ENCODE measurements at places on chromosomes 13 and 19.

GRCh38 chr19:5466814-5467291 is 11.6 kb downstream of the ZNRF4 start:
- no peak for DNase-seq

- DNase-seq, result no peak
These were observed 26.9 kb downstream of the VSTM2B start for GRCh38 chr19:29552454-29553280.

GRCh38 chr19:2359992-2360685 is at the start of gene TMPRSS9:
TMPRSS9 (plus strand) TSS chr19:2360265; CDS start chr19:2389786, 29,521 bp downstream.
- DNase-seq, result no peak

- DNase-seq, result no peak
These were observed 16.4 kb downstream of the CARM1 start for GRCh38 chr19:10887616-10888367.

- DNase-seq, result no peak
These were observed 10.1 kb downstream of the NFILZ start for GRCh38 chr19:8640402-8641004.

GRCh38 chr13:28609926-28610325 is 49.0 kb upstream of the POMP start:
- no peak for DNase-seq

GRCh38 chr13:52931131-52931530 is 82.7 kb upstream of the PCDH8 start:
- no peak for DNase-seq

- DNase-seq, result no peak
These were observed 360.4 kb downstream of the KLF5 start for GRCh38 chr13:73419186-73419585.

DNA sequence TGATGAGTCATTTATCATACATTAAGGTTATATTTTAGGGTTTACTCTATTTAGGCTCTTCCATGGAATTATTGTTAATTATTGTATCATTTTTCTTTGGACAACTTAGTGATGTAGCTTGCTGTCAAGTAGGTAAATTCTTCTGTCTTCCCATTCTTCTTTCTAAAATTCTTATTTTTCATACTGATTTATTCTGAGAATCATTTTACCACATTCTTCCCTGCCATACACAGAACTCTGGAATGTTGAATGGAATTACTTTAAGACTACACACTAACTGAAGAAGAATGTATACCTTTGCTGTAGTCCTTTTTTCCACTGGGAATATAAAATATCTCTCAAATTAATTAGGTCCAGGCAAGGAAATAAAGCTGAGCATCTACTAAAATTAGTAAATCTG is 24.5 kb upstream of the SLC7A1 start:
- no peak for DNase-seq

GRCh38 chr19:17602872-17603510 is 47.5 kb downstream of the COLGALT1 start:
- no peak for DNase-seq

DNA sequence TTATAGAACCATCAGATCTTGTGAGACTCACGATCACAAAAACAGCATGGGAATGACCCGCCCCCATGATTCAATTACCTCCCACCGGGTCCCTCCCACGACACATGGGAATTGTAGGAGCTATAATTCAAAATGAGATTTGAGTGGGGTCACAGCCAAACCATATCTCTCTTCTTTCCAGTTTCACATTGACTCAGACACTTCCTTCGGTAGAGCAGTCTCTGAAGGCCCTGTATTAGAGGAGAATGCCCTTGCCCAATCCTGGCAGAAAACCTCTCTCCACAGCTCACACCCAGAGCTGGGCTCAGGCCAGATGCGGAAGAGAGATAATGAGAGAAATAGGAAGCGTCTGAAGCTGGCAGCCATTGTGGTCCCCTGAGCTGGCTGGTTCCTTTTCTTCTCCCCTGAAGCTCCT is 72.4 kb upstream of the CLDN10 start:
- DNase-seq, result no peak

DNA sequence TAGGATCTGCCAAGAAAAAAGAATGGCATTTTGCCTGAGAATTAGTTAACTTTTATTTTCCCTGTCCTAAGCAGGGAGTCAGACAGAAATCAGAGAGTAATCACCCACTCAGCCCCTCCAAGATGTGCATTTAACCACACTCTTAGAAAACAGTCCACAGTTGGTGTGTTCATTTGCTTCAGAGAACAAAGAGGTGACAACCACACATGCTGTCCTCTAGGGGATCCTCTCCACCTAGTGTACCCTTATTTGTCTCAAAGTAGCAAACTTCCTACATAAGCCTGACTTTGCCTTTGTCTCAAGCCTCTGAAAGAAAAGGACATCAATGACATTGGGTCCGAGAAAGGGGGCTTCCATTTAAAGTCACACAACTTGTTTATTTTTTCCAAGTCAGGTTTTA is 107.0 kb upstream of the RFC3 start:
- DNase-seq, result no peak

- no peak for DNase-seq
These were observed 307.4 kb downstream of the DIAPH3 start for GRCh38 chr13:59856281-59856810.

DNA sequence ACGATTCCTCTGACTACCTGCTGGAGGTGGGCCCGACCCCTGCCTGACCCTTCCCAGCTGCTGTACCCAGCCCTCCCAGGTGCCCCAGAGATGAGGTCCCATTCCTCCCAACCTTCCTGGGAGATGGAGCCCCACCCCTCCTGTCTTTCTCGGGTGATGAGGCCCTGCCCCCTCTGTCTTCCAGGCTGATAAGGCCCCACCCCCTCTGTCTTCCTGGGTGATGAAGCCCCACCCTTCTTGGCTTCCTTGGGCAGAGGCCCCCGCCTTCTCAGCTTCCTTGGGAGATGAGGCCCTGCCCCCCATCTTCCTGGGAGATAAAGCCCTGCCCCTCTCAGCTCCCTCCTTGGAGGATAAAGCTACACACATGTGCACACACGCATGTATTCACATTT is 47.9 kb downstream of the CERS4 start:
- no peak for DNase-seq

DNA sequence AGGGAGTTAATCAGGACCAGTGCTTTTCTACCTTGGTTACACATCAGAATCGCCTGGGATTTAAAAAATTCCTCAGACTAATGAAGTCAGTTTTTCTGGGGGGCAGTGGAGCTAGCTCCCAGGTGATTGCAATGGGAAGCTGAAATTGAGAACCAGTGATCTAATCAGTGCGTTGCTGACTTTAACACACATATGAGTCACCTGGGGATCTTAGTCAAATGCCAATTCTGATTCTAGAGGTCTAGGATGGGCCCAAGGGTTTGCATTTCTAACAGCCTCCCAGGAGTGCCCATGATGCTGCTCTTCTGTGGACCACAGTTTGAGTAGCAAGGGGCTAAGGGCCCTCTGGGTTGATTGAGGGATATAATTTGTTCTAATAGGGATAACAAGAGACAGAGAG is 54.5 kb downstream of the KL start:
- DNase-seq, result no peak

DNA sequence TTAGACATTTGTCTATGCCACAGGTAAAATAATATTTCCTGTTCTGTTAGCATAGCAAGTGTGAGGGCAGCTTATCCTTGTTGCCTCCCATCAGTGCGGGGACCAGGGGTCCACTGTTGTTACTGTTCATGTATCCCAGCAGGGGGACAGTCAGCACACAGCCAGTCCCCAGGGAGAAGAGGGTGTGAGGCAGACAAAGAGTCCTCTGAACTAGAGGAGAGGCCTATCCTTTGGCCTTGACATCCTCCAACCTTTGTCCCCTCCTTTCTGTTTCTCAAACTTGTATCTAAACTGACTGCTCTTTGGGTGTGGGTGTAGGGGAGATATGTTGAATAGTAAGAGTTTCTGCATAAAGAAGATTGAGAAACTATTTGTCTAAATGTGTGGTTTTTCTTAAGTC is 2.9 kb upstream of the GPR18 start:
- DNase-seq, result no peak

DNA sequence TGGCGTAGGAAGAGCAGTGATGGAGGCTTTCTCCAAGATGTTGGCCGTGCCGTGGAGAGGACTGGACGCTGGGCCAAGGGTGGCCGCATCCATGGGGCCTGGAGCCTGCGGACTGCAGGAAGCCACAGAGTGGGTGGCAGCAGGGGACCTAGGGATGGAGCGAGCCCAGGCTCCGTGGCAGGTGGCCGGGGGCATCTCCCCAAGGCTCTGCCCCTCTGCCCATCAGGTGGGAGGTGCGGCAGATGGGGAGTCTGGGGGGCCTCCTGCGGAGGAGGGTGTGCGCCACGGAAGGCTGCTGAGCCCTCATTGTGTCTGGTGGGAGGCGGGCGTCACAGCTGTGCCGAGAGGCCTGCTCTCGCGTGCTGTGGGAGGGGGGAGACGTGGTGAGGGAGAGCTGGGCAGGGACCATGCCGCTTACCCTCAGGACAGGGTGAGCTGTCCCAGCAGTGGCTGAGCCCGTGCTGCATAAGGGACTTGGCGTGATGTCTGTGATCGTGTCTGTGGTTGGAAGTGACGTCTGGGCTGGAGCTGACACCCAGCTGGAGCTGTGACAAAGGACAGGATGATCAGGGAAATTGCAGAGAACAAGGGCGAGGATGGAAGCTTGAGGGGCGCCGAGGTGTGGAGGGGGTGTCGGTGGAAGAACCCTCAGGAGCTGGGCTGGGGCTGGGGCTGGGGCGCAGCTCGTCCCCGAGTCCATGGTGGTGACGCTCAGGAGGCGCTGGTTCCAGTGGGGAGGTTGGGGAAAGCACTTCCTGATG is 13.4 kb downstream of the MCF2L start:
- DNase-seq, result no peak

DNA sequence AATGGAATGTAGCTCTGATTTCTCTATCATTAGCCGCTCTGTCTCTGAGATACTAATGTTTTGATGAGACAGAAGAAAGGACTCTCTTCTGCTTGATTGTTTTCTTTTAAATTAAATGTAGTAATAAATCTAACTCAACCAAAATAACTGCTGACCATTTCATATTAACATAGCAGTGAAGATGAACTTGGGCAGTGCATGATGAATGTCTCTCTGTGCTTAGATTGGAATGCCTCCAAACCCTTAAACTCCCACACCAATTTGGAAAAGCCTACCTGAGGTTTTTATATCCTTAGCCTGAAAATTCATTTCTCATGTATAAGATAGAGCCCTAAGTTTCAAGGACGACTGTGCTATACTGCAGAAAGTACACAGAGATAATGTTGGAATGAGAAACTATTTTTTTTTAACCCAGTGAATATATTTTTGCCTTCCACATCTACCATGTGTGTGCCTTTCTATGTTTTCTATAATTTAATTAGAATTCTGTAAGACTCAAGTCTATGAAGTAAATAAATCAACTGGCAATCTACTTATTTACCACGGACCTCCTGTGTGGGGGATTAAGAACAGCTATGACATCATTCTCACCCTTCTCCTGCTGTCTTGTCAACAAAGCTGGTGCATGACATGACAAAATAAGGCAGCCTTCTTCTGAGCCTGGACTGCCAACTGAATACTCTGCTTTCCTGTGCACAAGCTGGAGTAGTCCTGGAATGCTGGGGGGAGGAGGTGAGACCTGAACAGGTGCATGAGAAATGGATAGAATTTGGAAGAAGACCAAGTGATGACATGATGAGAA is 155.5 kb downstream of the FGF9 start:
- no peak for DNase-seq

GRCh38 chr19:3665681-3666544 is 34.4 kb downstream of the PIP5K1C start:
- DNase-seq, result peak; percentile 68

DNA sequence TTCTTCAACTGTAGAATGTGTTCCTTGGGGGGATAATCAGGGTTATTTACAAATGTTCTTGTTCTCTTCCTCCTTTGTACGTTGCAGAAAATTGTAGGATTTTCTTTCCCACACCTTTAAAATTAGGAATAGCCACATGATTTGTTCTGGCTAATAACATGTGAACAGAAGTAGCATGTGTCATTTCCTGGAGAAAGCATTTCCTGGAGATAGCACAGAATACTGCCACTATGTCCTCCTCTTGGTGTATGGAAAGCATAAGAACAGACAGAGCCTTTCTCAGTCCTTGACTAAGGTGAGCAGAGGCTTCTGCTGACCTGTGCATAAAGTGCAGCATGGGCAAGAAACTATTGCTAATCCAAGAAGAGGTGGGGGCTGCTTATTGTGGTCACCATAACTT is 101.8 kb downstream of the FAM216B start:
- DNase-seq, result no peak

DNA sequence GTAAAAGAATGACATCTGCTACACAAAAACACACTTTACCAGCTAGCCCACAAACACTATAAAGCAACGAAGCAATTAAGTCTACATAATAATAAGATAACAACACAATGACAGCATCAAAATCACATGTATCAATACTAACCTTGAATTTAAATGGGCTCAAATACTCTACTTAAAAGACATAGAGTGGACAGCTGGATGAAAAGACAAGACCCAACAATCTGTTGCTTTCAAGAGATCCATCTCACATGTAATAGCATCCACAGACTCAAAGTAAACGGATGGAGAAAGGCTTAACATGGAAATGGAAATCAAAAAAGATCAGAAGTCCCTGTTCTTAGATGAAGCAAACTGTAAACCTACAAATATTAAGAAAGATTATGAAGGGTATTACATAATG is 2175.9 kb downstream of the PCDH9 start:
- DNase-seq, result no peak

GRCh38 chr13:103391936-103392335 is 325.7 kb upstream of the SLC10A2 start:
- DNase-seq, result no peak

DNA sequence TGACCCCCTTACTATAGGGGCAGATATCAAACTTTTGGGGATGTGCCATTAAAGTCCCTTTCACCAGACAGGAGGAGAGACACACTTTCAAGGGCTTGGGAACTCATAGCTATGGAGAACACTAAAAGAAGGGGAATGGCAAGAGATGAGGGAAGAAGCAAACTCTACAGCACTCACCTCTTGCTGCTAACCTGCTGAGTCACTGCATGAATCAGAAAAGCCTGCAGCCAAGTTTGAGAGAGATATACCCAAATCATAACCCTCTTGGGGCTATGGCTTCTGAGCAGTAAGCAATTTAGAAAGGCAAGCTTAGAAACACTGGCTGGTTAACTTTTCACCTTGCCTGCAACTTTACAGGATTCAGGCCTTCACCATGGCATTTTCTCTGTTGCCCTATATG is 1028.0 kb downstream of the UQCRFS1 start:
- DNase-seq, result no peak

DNA sequence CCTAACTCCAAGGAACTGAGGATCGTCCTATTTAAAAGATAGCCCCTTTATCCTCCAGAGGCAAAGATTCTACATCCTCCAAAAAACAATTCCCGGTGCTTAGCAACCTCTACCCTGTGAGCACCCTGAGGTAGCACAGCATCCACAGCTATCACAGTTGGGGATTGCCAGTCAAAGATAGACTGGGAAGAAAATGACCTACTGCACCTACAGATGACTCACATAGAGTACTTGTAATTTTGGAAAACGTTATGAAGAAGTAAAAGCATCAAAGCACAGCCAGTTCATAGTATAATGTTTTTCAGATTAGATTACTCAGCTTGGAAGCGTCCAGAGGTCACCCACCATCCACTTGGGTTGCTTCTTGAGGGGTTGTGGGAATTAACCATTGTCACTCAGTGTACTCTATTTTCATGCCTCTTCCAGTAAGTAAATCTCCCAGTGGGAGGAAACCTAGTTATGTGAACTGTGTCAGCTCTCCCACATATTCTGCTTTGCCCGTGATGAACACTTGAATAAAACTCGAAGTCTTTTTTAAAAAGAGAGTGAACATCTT is 8.9 kb upstream of the FAM124A start:
- no peak for DNase-seq
